ENCODE measurements at places on chromosomes 1 and 21.

DNA sequence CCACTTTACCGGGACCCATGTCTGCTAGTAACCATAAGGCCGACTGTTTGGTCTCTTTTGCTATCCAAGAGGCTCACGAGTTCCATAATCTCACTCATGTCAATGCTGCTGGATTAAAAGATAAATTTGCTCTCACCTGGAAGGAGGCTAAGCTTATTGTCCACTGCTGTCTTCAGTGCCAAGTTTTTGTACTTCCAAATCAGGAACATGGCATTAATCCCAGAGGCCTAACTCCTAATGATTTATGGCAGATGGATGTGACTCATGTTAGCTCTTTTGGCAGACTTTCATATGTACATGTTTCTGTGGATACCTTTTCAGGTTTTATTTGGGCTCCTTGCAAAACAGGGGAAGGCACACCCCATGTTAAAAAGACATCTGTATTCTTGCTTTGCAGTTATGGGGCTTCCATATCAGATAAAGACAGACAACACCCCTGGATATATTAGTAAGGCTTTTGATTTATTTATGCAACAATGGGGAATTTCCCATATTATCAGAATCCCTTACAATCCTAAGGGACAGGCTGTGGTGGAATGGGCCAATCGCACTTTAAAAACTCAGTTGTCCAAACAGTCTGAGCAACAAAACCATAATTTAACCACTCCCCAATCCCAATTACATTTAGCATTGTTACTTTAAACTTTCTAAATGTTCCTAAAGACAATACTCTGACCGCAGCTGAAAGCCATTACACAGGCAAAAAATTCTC is 162.7 kb downstream of the IER5 start:
- no peak for DNase-seq

DNA sequence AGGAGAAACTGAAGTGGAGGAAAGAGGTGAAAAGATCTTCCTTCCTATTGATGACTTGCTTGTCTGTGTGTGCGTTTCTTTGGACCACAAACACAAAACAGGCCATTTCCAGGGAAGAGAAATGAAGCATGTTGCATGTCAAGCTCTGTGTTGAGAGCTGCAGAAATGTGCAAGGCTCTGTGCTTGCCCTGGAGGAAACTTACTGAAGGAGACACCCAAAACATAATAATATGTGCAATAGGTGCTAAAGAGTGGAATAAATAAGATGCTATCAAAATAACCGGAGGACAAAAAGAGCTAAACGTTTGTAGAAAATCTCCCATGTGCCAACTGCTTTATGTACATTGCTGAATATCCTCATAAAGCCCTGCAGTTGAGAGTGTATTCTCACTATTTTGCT is 195.2 kb upstream of the HMGB4 start:
- no peak for DNase-seq

DNA sequence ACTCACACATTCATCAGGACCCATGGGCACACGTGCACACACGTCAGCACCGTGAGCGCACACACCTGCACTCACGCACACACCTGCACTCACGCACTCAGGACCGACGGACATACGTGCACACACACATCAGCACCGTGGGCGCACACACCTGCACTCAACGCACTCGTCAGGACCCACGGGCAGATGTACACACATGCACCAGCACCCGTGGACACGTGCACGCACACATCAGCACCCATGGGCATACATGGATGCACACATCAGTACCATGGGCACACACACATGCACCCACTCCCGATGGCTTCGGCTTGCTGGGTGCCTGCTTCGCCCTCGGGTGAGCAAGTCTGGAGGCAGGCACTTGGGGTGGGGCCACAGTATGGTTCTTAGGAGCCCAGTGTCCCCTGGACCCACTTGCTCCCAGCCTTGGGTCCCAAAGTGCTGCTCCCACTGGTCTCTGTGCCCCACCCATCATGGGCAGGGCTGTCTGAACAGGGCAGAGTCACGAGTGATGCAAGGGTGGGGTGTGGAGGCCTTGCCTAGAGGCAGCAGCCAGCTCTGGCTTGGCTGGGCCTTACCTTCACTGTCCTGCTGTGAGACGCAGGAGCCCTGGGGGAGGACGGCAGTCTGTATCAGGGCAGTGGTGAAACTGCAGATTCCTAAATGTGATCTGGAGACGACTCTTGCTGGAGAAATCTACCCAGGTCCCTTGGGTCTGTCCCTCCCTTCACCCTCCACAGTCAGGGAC is 49.8 kb downstream of the SKI start:
- no peak for DNase-seq

DNA sequence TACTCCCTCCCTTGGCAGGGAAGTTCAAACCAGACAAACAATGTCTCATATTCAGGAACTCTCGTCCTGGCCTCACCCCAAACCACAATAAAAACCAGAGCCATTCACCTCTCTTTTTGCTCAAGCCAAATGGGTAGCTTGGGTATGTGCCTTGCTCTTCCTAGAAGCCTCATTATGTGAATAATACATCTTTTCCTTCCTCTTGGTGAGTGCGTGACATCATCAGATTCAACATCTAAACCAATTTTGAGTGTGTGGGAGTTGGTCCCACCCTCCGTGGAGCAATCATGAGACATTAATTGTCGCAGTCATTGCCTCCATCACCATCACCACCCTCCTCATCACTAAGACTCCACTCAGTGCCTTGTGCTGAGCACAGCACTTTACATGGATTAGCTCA is 482.9 kb downstream of the PTPRU start:
- no peak for DNase-seq

- no peak for DNase-seq
Observed at GRCh38 chr1:90798344-90798743, 81.2 kb upstream of the BARHL2 start.

GRCh38 chr21:27101523-27101922 is 134.6 kb upstream of the ADAMTS5 start:
- no peak for DNase-seq

- DNase-seq, result no peak
Observed at GRCh38 chr1:179529482-179530195, 46.1 kb downstream of the NPHS2 start.

DNA sequence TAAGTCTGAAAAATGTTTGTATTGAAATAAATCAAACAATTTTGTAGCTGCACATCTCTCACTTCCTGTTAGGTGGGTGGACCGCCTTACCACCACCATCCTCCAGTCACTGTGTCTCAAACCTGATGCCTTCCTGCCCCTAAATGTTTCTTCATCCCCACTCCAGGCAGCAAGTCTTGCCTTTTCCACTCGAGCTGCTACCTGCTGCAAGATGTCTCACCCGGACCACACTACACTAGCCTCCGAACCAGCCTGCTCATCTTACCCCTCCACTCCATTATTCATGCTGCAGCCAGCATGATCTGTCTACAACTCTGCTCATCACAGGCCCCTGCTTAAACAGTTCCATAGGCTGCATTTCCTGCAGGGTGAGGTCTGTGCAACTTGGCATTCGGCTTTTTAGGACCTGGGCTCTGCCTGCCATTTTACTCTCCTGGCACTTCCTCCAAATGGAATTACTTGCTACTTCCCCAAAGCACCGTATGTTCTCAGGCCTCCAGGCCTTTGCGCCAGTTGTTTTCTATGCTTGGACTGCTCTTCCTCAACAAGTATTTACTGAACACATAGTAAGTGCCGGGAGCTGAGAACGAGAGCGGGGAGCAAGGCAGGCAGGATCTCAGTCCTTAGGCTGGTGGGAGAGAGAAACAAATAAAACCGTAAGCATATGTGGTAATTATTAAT is 5.2 kb upstream of the SF3A3 start:
- DNase-seq, result no peak

DNA sequence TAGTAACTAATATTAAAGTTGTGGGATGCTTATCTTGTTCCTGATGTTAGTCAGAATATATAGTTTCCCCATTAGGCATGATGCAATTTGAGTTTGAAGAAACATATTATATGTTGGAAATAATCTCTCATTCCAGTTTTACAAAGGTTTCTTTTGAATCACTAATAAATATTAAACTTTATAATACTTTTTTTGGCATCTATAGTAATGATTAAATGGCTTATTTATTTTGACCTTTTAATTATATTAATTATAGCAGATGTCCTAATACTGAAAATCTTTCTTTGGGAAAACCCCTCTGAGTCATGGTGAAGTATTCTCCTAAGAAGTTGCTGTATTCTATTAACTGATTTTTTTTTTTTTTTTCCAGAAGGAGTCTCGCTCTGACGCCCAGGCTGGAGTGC is 28.5 kb upstream of the PTGS2 start:
- DNase-seq, result no peak

GRCh38 chr1:223712850-223713474 is 623 bp downstream of the CAPN2 start:
- DNase-seq, result peak; percentile 57

GRCh38 chr21:39461419-39461818 is 9.6 kb downstream of the SH3BGR start:
- no peak for DNase-seq

GRCh38 chr1:2495026-2495425 is 18.9 kb downstream of the PLCH2 start:
- DNase-seq, result no peak

- DNase-seq, result no peak
Observed at GRCh38 chr1:39896909-39897685, 4.6 kb downstream of the MYCL start.

GRCh38 chr1:223136086-223136485 is 7.0 kb downstream of the TLR5 start:
- DNase-seq, result no peak

GRCh38 chr1:83746234-83746633 is 252.7 kb downstream of the TTLL7 start:
- no peak for DNase-seq

DNA sequence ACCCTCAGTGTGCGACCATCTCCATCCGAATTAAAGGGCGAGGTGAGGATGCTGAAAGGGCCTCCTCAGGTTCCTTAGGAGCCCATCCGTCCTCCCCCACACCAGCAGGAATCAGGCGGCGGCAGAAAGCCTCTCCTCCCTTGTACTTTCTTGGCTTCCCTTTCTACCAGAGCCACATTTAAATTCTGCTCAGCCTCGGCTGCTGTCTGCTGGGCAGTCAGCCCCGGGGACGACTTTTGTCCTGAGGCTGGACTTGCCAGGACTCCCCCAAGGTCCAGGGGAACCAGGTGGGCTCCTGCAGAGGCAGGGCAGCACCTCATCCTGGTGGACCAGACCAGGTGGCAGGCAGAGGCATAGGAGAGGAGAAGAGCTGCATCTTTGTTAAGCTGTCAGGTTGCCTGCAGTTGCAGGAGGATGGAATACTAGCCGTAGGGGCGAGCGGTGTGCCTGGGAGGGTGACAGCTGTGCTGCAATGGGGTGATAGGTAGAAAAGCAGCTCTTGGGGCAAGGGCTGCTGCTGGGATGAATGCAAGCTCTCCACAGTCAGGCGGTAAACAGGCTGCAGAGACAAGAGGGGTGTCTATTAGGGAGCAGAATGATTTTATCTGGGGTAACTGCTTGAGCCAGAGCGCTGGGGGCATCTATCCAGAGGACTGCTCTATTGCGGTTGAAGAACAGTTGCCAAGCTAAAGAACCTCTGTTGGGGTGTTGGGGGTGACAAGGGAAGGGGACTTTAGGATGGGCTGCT is 46.2 kb upstream of the WASF2 start:
- DNase-seq, result no peak

DNA sequence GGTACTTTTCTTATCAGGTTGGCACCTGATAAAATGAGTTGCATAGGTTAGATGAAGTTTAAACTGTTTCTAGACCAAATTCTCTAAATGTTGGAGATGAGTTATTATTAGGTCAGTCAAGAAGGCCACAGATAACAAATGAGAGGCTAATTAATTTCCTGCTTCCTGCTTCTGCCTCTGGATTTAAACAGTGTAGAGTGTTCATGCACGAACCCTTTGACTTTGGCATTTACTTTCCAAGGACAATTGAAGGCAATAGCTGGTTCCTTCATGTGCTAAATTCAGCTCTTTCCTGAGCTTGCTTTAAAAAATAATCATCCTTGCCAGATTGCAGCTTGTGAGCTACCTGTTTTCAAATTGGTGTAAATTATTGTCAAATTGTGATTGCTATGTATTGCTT is 80.6 kb downstream of the RASAL2 start:
- no peak for DNase-seq

DNA sequence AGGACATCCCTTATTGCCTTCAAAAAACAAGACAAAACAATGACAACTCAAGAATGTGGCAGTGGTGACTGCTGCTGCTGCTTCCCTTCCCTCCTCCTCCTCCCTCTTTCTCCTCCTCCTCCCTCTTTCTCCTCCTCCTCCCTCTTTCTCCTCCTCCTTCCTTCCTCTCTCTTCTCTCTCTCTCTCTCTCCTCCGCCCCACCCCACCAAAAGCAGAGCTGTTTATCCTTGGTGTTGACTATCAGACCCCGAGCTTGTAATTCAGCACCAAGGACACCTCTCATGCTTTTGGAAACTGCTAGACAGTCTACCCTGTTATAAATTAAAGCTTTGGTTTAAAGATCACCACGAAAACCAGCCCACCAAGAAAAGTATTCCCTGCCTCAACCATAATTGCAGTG is 72.4 kb upstream of the IFNAR2 start:
- peak; percentile 29 for DNase-seq

- DNase-seq, result no peak
Observed at GRCh38 chr1:228876187-228876586, 140.9 kb downstream of the RHOU start.

DNA sequence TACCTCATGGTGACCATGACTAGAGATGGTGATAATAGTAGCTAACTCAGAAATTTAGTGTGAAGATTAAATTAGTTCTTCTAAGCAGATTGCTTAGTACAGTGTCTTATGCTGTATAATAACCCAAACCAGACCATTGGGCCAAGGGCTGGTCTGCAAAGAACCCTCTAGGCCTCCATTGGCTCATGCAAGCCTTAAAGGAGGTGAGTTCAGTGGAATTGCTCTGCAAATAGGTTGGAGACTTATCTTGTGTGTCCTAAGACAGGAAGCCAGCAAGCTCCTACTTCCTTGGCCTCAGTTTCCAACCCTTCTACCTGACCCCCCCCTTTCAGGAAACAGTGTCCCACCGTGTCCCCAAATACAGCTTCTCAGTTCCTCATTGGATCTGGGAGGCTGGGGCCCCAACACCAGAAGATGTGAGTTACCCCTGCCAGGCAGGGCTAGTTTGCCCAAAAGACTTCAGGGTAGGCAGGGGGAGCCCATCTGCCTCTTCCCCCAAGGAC is 1.9 kb upstream of the MEF2D start:
- DNase-seq, result no peak

- DNase-seq, result no peak
Observed at GRCh38 chr1:62317021-62317768, 2.0 kb downstream of the KANK4 start.

DNA sequence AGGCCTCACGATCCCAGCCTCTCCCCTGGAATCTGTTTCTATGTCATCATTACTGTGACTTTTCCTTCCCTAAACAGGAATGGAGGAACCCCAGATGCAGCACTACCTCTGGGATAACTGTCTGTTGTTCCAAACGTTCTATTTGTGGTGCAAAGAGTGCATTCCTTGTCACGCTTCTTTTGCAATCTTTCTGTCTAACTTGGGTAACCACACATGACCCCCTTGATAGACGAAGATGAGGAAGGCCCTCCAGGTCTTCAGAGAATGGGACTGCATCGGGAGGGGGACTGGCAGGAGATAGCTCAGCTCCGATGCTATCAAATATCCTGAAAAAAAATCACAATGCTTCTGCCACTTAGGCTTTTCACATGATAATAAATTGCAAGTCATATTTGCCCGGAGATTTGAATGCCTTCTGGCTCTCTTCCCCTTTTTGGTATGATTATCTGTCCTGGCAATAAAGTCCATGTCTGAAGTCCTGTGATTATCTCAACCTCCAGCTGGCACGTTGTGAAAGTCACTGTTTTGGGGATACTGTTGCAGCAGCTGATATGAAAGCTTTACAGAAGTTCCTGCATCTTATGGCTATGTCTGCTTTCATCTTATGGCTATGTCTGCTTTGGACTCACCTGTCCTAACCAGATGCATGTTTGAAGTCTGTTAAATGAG is 148.7 kb upstream of the LMO4 start:
- DNase-seq, result no peak

- DNase-seq, result no peak
Observed at GRCh38 chr1:10456661-10457060, 6.8 kb downstream of the CORT start.
